ENCODE measurements at places on chromosomes 2 and 18.

- no peak for DNase-seq
Measured at GRCh38 chr18:45173799-45174519, 441.3 kb upstream of the SLC14A2 start.

- no peak for DNase-seq
Measured at GRCh38 chr2:16104949-16105668, 164.8 kb downstream of the MYCN start.

- DNase-seq, result no peak
Measured at GRCh38 chr2:224846161-224846560, 130.0 kb upstream of the CCDC195 start.

DNA sequence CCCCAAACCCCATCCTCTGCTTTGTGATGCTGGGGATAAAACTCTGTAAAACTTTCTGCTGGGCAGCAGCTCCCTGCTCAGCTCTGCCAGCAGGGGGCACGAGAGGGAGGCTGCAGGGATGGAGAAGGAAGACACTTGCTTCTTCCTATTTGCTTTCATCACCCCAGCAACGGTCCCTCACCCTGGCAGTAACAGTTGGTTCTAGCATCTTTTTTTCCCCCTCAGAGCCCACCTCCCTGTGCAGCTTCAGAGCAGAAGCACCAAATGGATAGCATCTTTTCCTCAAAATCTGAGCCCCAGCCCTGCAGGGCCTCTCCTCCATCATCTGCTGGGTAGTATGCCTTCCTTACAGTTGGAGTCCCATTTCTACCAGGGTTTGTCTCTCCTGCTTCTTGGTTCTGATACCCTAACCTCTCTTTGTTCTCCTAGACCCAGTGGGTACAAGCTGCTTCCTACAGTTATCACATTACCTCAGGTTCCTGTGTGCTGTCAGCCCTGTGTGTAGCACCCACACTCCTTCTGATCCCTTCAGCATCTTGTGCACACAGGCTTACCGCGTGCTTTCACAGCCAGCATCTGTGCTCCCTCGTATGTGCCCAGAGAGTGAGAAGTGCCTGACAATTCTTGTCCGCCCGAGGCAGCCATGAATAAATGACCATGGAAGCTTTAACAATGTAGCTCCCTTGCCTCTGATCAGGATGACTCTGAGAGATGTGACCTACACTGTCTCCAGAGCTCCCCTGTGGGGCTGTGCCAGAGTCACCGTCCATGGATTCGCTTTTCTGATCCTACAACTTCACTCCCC lies 14.5 kb downstream of the CKAP2L start:
- DNase-seq, result peak; percentile 47

DNA sequence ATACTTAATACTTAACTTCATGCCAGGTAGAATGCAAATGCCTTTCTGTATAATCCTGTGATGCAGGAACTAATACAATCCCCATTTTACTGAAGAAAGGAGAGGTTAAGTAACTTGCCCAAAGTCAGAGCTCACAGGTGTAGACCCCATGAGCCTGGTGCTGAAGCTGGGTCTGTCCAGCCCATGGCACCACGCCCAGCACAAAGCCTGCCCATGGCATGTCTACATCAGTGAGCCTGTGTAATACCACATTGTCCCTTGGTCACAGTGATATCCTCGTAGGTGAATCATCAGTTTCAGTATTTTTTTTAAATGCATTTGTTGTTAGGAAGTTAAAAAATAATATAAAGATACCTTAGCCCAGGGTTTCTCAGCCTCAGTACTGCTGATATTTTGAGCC lies 69.9 kb upstream of the MCFD2 start:
- no peak for DNase-seq

GRCh38 chr2:9100080-9100876 lies 96.8 kb upstream of the MBOAT2 start:
- DNase-seq, result no peak

DNA sequence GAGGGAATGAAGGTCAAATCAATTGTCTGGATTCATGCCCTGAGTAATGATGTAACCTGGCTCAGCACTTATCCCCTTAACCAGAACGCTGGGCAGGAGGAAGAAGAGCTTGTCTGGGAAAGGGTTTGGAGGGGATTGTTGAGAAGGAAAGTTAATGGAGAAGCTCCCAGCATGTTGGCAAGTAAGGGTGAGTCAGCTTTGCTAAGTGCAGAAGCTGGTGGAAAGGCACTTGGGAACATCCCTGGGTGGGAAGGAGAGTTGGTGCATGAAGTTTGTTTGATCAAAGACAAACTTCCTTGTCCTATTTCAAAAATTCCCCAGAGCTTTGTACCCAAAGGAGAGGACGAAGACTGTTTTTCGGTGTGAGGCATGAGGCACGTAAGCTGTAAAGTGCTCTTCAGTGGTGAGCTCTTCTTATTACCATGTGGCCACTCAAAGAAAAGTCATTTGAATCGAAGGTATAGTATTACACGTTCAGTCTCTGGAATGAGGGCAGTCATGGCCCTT lies 17.6 kb upstream of the DAW1 start:
- DNase-seq, result no peak

DNA sequence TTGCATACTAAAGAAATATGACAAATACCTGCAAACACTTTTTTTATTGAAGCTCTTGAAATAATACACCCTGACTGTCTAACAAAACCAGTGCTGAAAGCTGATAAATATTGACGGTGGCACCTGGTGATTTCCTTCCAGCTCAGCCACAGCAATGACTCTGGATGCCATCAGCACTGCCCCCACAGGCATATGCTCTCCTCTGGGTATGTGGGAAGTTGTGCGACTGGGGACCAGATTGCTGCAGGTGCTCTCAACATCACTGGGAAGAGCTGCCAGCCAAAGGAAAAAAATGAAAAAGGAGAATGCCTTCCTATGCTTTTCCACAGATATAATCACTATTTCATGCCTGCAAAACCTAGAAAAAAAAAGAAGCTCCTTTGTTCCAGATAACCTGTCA lies 141.5 kb downstream of the PIGN start:
- no peak for DNase-seq

DNA sequence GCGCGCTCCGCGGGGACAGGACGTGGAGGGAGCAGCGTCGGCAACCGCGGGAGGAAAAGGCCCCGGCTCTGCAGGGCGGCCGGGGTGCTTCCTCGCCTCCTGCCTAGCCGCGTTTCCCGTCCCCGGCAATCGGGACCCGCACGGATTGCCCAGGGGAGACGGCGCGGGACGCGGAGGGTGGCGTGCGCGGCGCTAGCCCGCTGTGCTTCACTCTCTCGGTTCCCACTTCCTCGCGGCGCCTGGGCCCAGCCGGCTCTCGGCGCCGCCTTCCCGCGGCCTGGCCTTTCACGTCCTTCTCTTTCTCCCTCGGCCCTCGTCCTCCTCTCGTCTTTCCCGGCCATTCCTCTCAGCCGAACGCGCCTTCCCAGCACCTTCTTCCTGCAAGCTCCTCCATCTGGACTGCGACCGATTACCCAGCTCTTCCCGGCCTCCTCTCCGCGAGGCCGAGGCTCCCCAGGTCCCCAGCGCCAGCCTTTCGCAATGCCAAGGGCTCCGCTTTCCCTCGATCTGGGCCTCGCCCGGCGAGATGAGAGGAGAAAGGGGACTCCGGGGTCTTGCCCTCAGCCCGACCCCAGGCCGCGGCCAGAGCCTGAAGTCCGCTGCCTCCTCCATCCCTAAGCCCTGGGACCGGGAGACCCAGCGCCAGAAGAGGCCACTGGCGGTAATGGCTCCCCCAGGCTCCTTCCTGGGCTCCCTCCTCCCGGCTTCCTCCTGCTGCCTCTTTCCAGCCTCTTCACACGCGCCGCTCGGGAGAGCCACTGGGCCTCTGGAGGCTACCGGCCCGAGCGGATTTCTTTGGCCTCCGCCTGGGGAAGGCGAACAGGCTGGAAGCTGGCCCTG lies 34.3 kb upstream of the ATP6V1B1 start:
- no peak for DNase-seq

DNA sequence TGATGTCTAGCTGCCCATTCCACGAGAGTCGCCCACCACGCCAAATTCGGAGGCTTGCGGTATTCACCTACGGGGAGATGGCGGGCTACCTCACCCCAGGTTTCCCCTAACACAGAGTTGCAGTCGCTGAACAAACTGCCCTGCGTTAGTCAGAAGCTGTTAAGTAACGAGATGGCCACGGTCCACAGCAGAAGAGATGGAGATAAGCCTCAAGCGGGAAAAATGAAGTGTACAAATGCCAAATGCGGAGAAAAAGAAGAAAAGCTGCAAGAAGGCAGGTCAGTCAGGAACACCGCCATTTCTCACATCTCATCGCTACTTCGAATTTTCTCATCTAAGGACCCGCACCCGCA lies 425 bp downstream of the ASB3 start:
- DNase-seq, result no peak

DNA sequence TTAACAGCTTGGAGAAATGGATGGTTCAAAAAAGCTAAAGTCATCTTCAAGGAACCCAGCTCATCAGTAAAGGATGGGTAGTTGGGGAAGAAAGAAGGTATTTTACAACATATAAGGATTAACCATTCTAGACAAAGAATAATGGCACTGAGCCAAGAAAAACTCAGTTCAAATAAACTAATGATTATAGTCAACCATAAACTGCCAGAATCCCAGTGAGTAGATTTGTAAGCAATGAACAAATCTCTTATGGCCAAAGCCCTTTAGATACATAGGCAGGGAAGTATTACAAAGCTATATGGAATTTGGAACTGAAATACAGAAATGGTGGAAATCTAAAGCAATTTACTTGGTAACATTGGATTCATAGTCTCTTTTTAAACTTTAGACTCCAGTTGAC lies 92.4 kb upstream of the ZFP36L2 start:
- DNase-seq, result no peak

DNA sequence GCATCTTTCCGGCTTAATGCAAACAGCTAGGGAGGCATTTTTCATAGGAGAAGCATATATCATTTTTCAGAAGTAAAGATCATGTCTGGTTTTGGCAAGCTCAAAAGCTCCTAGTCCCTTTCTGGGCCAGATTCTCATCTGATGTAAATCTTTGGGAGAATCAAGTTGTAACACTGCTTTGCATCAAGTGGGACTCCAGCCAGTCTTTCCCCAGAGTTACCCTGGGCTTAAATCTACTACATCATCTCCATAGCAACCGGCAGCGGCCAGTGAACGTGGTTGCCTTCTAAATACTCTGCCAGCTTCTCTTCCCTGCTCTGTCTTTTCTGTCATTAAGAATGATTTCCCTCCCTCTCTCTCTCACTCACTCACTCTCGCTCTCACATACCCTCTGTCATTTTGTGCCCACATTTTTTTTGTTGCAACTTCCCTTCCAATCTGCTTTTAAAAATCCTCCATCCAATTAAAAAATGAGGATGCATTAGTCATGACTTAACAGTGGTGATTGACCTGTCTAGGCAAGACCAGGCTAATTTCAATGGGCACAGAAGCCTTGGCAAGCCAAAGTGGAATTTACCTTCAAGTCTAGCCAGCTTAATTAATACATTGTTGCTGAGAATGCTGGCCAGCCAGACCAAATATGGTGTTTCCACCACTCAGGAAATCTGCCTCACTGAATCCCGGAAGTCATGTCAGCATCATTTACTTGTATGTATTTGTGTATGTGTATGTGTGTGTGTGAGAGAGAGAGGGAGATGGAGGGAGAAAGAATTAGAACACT lies 93.0 kb downstream of the NRP2 start:
- no peak for DNase-seq

DNA sequence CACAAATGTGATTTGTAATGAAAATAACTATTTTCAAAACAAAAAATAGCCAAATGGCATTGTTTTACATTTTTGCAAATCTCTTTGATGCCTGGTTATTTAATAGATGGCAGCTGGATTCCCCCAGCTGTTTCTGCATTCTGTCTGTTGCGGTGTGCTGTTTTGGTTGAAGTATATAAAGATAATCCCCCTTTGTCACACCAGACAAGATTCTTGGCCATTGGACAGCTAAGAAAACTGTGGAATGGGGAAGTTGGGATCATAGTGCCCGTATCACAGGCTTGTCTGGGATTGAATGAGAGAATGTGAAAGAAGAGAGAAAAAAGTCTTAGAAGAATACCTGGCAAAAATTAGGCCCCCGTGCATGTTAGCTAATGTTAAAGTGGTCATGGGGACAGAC lies 19.5 kb upstream of the LYPD6B start:
- DNase-seq, result no peak

- DNase-seq, result no peak
Measured at GRCh38 chr2:4780679-4781078, 911.5 kb upstream of the SOX11 start.

DNA sequence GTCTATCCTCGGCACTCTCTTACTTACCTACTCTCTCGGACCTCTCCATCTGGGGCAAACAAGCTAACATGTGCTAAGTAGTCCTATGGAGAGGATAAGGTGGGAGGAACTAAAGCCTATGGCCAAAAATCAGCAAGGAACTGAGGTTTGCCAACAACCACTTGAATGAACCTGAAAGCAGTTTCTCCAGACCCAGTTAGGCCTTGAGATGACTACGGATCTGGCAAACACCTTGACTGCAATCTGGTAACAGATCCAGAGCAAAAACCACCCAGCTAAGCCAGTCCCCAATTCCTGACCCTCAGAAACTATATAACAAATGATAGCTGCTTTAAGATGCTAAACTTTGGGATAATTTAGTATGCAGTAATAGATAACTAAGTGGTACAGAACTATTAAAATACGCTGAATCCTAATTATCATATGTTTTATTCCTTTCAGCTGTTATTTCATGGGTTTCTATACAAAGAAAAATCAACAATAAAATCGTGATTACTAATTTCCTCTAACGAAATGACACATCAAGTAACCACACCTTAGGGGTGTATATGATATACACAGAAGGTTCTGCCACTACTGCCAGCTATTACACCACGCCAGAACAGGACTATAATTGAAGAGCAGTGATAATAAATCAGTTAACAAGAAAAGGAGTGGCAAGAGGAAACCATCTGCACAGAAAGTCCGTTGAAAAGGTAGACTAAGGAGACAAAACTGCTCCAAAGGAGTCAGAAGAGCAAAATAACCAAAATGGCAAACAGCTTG lies 3.2 kb downstream of the FARSB start:
- no peak for DNase-seq

- DNase-seq, result no peak
Measured at GRCh38 chr2:74461187-74462053, 3.2 kb downstream of the WBP1 start.

GRCh38 chr2:17574406-17575073 lies 34.0 kb downstream of the VSNL1 start:
- no peak for DNase-seq

DNA sequence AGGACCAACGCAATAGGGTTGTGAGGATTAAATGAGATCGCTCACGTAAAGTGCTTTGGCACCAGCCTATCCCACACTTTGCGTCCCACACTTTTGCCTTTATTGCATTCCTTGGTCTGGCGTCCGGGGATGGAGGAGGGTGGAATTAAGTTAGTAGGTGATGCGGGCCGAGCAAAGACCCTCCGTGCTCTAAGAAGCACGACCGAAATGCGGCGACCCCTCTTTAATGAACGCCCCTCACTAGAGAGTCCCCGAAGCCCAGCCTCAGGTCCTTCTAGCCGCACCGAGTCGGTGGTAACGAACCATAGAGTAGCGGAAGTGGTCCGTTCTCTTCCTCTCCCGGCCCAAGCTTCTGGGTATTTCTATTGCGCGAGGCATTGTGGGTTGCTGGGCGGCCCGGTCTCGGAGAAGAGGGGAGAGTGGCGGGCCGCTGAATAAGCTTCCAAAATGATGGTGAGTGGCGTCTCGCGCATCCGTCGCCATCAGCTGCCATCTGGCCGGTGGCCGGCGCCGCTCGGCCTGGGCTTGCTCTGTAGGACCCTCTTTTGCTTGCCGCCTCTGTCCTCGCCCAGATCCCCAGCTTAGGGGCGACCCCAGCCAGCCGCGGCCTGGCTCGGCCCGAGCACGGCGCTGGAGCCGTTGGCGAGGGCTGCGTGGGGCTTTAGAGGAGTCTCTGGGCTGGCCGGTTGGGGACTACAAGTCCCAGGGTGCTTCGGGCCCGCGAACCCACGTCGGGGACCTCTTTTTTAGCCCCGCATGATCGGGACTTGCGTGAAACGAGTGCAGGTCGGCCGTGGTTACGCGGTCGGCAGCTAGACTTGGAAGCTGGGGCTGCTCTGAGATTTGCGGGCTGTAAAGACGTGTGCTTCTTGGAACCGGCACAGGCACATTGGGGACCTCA lies at the start of gene CCT7:
CCT7 (plus strand) TSS at position 377 of the 901 bp plus-strand sequence; CDS start at position 448, 71 bp downstream.
- peak; percentile 72 for DNase-seq

Measured in stimulated activated CD8-positive, alpha-beta memory T cell treated with anti-CD3 and anti-CD28 coated beads, Interleukin-4, amount 100 ng/mL, for 4 hours (primary cell).